ENCODE measurements at places on chromosomes 1 and 21.

GRCh38 chr1:218636548-218636947, 291.4 kb downstream of the TGFB2 start:
- no peaks in the 10 kb centered on the region for H3K27me3 ChIP-seq
- no peaks in the 10 kb centered on the region for H3K36me3 ChIP-seq
- no peak overlapping the region for H3K4me3 ChIP-seq

DNA sequence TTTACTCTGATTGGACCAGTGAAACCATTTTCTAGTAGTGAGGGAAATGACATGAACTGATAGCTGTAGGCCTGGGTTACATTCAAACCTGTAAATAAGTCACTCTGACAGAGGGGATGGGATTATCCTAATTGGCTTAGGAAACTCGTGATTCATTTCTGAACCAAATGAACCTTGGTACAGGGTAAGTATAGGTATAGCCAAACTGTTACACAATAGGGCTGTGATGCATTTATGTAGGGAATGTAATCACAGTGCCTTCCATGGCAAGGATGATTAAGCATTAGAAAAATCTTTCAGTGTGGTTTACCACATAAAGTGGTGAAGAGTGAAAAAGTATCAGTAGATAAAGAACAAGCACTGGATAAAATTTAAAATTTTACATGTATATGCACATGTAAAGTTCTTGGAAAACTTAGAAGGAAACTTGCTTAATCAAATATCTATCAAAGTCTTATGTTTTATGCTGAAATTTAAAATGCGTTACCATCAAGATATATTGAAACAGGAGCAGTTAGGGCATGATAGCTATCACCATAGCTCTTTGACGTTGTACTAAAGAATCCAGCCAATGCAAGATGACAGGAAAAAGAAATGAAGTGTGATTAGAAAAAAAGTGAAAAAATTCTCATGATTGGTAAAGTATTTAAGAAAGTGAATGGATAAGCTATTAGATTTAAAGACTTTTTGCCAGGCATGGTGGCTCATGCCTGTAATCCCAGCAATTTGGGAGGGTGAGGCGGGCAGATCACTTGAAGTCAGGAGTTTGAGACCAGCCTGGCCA, 63.0 kb downstream of the RABGAP1L start:
- H3K27ac ChIP-seq, result no peak overlapping the region
- DNase-seq, result no peak
- H3K36me3 ChIP-seq, result no peaks in the 10 kb centered on the region
- no peaks in the 10 kb centered on the region for H3K4me1 ChIP-seq
- H3K27me3 ChIP-seq, result no peaks in the 10 kb centered on the region

DNA sequence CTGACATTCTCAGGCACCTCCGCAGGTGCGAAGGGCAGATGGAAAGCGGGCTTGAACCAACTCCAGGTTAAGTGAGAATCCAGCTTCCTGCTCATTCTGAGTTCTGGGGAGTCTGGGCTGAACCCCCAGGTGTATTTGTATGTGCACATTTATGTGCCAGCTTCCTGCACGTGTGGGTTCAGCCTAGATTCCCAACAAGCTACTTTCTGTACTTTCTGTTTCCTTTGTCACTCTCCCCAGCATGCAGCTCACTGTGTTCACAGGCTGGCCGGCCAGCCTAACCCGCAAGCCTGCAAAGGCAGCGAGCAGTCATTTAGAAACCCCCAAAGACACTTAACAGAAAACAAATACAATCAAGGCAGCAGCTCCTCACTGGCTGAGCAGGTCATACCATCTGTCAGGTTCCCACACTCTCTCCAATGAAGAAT, 1.3 kb upstream of the IL19 start:
- no peaks in the 10 kb centered on the region for H3K27me3 ChIP-seq
- no peak for DNase-seq
- H3K4me1 ChIP-seq, result peaks cover 1% of the 10 kb centered on the region
- H3K27ac ChIP-seq, result no peak overlapping the region
- no peaks in the 10 kb centered on the region for H3K36me3 ChIP-seq

DNA sequence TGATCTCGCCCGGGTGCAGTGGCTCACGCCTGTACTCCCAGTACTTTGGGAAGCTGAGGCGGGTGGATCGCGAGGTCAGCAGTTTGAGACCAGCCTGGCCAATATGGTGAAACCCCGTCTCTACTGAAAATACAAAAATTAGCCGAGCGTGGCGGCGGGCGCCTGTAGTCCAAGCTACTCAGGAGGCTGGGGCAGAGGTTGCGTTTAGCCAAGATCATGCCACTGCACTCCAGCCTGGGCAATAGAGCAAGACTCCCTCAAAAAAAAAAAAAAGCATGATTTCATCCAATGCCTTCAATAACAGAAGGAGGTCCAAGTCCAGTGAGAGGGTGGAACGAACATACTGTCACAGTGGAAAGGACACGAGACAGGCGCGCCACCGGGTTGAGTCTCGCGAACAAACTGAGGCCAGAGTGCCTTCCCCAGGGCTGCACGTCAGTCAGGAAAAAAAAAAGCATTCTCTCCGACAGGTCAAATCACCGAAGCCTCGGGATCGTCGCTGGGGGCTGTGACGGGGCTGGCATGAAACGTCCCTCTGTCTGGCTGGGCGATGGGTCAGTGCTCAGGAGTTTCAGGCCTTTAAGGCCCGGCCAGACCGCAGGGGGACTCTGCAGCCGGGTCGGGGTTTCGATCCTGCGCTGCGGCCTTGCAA, 8.4 kb upstream of the CROCC start:
- H3K4me1 ChIP-seq, result peaks cover 2% of the 10 kb centered on the region
- no peaks in the 10 kb centered on the region for H3K27me3 ChIP-seq
- H3K36me3 ChIP-seq, result no peaks in the 10 kb centered on the region
- no peak overlapping the region for H3K27ac ChIP-seq

GRCh38 chr1:113608399-113608798, 150.9 kb downstream of the PHTF1 start:
- no peaks in the 10 kb centered on the region for H3K36me3 ChIP-seq
- no peak for DNase-seq
- no peak overlapping the region for H3K4me3 ChIP-seq
- no peaks in the 10 kb centered on the region for H3K4me1 ChIP-seq
- no peaks in the 10 kb centered on the region for H3K27me3 ChIP-seq

DNA sequence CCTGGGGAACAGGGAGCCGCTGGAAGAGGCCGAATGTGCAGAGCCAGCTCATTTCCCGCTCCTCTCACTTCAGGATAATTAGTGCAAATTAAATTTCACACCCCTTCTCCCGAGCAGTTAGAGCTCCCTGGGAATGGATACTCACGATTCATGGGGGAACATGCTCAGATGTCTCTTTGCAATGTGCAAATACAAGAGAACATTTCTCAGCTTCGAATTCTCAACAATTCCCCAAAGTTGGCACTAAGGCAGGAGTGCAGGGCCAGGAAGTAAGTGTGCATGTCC, 54.9 kb downstream of the CAMK2N1 start:
- H3K27ac ChIP-seq, result no peak overlapping the region
- H3K27me3 ChIP-seq, result no peaks in the 10 kb centered on the region
- H3K4me1 ChIP-seq, result no peaks in the 10 kb centered on the region
- no peak for DNase-seq

GRCh38 chr1:119962296-119962968, 66.1 kb upstream of the ADAM30 start:
- H3K27ac ChIP-seq, result no peak overlapping the region
- DNase-seq, result no peak
- H3K36me3 ChIP-seq, result 0 out of 2 replicates have a peak, but pooled peaks cover 2% of the 10 kb centered on the region
- no peak overlapping the region for H3K4me3 ChIP-seq

GRCh38 chr1:168373869-168374268, 93.2 kb downstream of the TBX19 start:
- no peak overlapping the region for H3K27ac ChIP-seq
- H3K36me3 ChIP-seq, result no peaks in the 10 kb centered on the region
- no peak for DNase-seq
- no peaks in the 10 kb centered on the region for H3K4me1 ChIP-seq
- no peak overlapping the region for H3K4me3 ChIP-seq

DNA sequence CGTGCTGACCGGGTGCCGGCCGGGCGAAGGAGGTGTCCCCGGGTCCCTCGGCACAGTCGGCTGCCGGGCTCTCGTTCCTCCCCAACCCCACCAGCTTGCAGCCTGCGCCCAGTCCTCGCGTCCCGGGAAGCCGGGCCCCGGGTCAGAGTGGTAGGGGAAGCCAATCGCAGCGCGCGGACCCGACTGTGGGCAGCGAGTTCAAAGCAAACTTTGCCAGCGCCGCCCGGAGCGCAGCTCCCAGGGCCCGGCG, 328 bp downstream of the MYCL start:
- DNase-seq, result no peak
- peak overlapping the region; percentile 97 for H3K4me3 ChIP-seq
- H3K36me3 ChIP-seq, result no peaks in the 10 kb centered on the region
- peaks cover 11% of the 10 kb centered on the region for H3K4me1 ChIP-seq

GRCh38 chr1:150186789-150187559, 37.3 kb downstream of the PLEKHO1 start:
- H3K4me1 ChIP-seq, result no peaks in the 10 kb centered on the region
- H3K27ac ChIP-seq, result no peak overlapping the region
- no peak for DNase-seq
- H3K27me3 ChIP-seq, result no peaks in the 10 kb centered on the region

DNA sequence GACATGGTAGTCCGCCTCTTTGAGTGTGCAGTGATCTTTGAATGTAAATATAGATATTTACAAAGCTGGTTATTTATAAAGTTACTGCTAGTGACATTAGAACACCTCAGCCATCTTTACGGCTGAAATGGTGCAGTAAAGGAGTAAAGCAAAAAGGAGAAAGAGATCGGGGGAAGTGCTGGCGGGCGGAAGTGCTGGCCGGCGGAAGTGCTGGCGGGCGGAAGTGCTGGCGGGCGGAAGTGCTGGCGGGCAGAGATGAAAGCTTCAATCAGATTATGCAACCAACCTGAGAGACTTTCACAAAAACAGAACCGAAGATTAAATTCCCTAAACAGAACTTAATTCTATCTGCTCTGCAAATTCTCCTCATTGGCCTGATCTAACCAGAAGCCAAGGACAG, 1.4 kb upstream of the OR14A16 start:
- no peak overlapping the region for H3K27ac ChIP-seq
- DNase-seq, result no peak
- no peak overlapping the region for H3K4me3 ChIP-seq
- peaks cover 1% of the 10 kb centered on the region for H3K4me1 ChIP-seq
- no peaks in the 10 kb centered on the region for H3K27me3 ChIP-seq

GRCh38 chr1:61289232-61290098, 207.1 kb downstream of the NFIA start:
- no peak overlapping the region for H3K27ac ChIP-seq
- no peaks in the 10 kb centered on the region for H3K36me3 ChIP-seq
- H3K4me3 ChIP-seq, result no peak overlapping the region
- DNase-seq, result no peak
- no peaks in the 10 kb centered on the region for H3K27me3 ChIP-seq

All from iPS DF 6.9 (cell line).